ENCODE measurements at places on chromosomes 7 and 10.

DNA sequence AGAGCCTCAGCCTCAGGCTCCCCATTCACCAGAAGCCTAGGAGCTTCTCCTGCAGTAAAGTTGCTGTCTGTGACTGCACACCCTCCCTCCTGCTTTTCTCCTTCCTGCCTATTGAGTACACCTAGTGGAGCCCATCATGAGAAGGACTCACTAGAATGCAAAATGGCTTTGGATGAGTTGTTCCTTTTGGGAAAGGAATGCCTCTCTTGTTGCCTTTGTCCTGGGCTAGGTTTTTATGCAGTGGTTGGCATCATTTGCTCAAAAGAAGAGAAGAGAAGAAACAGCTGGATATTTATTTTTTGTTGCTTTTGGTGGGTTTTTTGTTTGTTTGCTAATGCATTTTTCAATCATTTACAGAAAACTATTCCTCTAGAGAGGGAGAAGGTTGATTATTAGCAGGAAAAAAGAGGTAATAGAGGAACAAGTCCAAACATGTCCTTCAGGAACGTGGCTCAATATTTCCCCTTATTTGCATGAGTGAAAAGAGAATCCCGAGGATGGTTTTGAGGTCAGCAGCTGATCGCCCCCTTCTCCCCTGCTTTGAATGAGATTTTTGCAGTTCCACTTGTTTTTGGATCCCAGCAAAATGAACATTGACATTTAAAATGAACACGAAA lies 369.9 kb upstream of the NRP1 start:
- no peak for DNase-seq

DNA sequence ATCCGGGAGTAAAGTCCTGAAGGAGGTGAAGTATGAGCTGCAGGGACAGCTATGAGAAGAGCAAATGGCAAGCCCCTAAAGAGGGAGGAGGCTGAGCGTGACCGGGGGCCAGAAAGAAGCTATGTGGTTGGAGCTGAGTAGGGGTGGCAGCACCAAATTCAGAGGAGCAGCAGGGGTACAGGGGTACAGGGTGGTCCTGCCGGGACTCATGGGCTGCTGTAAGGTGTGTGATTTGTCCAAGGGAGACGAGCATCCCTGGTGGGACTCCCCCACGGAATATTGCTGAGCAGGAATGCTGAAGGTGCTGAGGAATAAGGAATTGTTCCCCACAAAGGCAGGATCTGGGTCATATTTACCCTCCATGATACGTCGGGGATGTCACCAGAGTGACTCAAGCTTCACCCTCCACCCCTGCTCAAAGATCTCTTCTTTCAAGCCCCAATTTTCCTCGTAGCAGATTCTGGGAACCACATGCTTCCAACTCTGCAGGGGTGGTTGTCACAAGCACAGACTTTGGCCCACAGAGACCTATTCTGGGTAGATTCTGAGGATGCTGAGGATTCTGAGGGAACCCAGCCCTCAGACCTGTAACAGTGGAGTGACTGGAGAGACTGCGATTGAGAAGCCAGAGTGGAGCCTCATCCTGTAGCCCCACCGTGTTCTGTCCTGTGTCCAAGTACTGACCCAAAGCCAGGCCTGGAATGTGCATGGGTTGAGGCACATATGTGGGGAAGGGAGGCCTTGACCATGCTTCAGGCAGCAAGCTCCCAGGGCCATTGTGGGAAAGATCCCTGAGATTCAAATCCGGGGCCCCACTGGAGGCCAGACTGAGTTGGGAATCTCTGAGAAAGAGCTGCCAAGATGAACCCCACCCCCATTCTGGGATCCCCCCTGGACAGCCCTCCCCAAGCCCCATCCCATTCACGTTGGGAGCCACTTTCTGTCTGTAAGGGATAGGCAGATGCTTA lies 4.2 kb downstream of the SFTPD start:
- no peak for DNase-seq

DNA sequence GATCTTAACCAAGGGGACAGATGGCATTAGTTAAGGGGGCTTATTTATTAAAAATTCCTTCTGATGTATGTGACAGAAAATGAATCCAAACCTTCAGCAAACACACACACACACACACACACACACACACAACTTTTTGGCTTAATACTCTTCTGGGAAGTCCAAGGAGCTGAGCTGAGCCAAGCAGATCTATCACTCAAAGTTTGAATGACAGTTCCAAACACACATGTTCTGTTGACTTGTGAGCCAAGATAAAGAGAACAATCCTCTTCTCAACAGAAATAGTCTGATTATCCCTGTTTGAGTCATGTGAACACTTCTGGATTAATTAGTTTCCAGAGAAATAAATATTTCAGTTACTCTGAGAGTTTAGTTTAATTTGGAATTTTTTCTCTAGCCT lies 31.5 kb downstream of the KBTBD2 start:
- DNase-seq, result no peak

GRCh38 chr10:83165265-83165664 lies 974.0 kb upstream of the GHITM start:
- no peak for DNase-seq

- DNase-seq, result no peak
Observed at GRCh38 chr10:29949411-29950011, 109.9 kb downstream of the JCAD start.

DNA sequence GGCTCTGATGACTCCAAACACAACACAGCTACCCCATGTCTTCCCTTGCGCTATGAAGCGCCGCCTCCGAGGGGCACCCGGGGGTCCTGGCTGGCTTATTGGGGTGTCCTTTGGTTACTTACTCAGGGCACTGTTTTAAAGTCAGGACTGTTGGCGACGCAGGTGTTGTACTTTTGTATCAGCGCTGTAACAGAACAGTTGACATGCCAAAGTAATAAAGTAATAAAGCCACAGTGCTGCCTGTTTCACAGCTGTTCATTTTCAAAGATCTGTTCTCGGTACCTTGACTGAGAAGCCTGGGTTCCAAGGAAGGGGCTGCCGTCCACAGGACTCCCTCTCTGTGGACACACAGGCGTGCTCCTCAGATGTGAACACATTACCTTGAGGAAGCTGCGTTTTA lies 64.1 kb downstream of the WDR37 start:
- no peak for DNase-seq

GRCh38 chr7:16880554-16880953 lies 1.2 kb downstream of the AGR3 start:
- DNase-seq, result no peak

DNA sequence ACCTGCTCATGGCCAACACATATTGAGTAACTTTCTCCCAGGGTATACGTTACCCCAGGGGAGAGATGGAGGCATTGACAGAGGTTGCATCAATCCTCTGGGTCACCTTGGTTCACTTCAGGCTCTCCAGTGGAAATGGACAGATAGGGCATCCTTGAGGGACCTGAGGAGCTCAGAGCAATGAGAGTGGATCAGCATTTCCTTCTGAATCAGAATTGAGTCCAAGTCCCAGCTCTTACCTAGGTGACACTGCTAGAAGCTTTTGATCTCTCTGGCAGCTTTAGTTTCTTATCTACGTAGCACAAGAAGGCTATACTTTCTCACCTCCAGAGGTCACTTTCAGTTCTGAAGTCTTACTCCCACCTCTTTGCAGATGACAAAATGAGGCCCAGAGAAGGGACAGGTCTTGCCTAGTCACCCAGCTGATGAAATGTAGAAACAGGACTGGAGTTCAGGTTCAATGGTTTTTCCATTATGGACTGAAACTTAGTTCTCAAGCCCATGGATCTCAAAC lies 35.2 kb downstream of the PANK1 start:
- DNase-seq, result no peak

DNA sequence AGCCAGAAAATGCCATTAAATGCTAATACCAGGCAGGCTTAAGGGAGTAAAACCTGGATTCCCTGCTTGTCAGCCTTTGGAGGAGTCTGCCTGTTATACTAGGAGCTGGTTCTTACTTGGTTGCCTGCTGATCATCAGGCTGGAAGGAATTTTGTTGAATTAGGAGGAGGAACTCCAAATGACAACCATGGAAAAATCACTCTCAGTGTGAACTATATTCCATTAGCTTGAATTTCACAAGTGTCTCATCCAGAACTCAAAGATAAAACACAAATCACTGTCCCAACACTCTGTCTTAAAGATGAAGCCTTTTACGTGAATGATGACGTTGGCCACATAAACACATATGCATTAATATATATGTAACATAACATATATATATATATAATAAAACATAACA lies 238.9 kb upstream of the PLXDC2 start:
- DNase-seq, result no peak

GRCh38 chr10:47040041-47040491 lies 128.8 kb downstream of the PTPN20 start:
- no peak for DNase-seq

DNA sequence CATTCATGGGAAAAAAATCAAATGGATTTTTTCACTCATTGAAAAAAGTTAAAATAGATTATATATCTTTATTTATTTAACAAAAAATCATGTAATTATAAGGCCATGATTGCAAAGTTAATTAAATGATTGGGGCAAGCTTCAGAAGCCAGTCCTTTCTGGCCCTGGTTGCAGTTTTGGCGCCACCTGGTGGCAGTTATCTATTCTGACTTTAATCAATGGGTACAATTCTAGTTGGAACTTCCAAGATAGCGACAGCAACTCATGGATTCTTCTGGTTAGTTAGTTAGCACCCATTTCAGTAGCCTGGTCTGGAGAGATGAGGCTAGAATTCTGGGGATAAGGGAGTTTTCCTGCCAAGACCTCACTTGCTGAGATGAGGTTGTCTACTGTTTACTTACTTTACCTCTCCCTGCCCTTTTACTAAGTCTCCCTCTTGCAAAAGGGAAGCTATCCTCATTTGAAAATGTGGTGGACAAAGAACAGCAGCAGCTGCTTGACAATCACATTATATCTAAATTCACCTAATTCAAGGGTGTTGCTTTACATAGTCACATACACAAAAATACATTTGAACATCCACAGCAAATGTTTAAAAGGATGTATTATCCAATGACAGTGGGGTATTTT lies 42.3 kb downstream of the NOC3L start:
- peak; percentile 62 for DNase-seq

- DNase-seq, result no peak
Observed at GRCh38 chr7:140062118-140062527, 628 bp downstream of the PARP12 start.

DNA sequence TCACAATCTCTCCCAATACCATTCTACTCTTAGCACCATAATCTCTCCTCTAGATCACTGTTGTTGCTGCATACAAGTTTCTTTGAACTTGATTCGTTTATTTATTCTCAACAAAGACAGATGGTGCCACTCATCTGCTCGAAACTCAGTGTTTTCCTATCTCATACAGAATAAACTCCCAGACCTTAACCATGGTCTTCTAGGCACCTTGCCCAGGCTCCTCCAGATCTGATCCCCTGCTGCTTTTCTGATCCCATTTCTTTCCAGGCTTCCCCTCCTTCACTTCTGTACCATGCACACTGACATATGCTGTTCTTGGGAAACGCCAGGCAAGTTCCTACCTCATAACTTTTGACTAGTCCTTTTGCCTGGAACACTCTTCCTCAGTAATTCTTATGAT lies 645.7 kb downstream of the DNAJB9 start:
- DNase-seq, result no peak

DNA sequence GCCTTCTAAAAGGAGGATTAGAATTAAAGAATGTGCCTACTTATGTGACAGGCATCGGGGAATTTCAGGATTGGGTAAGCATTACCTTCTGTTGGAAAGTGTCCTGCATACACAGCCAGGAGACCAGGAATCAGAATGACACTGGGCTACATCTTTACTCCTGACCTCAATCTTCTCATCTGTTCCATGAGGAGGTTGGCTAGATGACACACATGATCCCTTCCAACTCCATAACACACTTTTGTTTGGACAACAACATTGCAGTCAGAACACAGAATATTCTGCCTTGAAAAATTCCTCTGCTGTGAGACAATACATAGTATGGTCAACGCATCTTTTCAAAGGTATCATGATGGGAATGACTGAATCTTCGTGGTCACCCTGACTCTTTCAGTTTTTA lies 1281.2 kb upstream of the SORCS1 start:
- no peak for DNase-seq

GRCh38 chr10:70053218-70053840 lies 683 bp downstream of the MACROH2A2 start:
- DNase-seq, result peak; percentile 48

DNA sequence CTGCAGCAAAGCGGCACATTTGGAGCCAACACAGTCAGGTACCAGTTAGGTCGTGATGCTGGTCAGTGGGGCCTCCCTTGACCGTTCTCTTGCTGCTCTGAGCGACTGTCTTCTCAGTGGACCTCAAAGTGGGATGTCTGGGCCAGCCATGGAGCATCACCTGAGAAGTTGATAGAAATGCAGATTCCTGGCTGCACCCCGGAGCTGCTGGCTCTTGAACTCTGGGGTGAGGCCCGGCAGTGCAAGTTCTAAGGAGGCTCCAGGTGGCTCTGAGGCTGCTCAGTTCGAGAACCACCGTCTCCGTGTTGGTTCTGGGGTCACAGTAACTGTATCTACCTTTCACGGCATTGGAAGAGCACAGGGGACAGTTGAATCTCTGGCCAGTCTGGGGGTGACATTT lies 147.5 kb downstream of the WDR37 start:
- DNase-seq, result peak; percentile 2

- DNase-seq, result no peak
Observed at GRCh38 chr10:3478153-3478552, 305.6 kb upstream of the PITRM1 start.

GRCh38 chr10:110207011-110207804 lies at the start of gene MXI1:
Gene MXI1 (plus strand): TSS chr10:110207605. CDS start chr10:110207809, 204 bp downstream.
- peak; percentile 65 for DNase-seq

DNA sequence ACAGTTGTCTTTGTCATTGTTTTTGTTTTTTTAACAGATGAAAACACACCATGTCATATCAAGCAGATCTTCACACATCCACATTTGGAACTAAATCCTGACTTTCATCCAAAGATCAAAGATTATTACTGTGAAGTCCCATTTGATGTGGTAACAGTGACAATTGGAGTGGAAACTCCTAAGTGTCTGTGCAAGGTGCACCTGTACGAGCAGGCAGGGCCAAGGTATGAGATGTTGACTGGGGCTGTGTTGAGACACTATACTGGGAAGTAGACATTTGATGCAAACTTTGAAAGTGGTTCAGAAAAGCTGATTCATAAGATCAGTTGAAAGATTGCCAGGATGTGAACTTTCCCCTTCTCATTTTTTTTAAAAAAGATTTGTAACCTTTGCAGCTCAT lies 152.3 kb downstream of the CPED1 start:
- no peak for DNase-seq

DNA sequence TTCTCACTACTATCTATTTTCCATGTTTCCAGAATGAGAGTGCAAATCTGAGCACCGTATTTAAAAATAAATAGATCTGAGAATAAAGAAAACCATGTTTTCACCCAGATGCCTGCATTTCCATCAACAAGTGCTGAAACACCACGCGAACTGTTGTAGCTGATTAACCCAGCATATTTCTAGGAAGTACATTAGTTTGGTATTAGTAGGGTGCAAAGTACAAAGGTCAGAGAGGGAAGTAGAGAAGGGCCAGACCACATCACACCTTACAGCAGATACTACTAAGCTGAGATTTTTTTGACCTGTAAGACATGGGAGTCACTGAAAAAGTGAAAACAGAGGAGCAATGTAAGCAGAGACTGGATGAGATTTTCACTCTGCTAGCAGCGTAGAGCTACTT lies 181.3 kb downstream of the IMMP2L start:
- DNase-seq, result no peak

GRCh38 chr10:33927347-33927746 lies 592.9 kb upstream of the NRP1 start:
- DNase-seq, result no peak

GRCh38 chr10:49396666-49396999 lies 744 bp upstream of the DRGX start:
- no peak for DNase-seq

- no peak for DNase-seq
Observed at GRCh38 chr10:13953371-13953770, 366.6 kb downstream of the PRPF18 start.

- no peak for DNase-seq
Observed at GRCh38 chr7:37550426-37550825, 101.8 kb upstream of the ELMO1 start.

- DNase-seq, result no peak
Observed at GRCh38 chr10:70481831-70482530, 3.4 kb downstream of the PALD1 start.
